ENCODE measurements at places on chromosomes 4 and X.

DNA sequence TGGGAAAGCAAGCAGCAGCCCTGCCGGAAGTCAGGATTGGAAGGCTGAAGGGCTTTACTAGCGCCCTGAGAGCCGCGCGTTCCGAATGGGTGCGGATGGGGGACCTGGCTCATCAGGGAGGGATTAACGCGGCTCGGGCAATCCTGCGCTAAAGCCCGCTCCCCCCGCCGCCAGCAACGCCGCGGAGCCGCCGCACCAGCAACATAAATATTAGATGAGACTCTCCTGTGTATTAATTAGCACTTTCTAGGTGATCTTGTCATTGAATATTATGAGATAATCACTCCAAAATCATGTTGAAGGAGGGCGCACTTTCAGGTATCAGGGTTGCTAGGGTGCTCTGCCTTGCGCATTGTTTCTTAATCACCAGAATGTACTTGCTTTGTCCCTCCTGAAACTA is 357.2 kb upstream of the FAM241A start:
- no peak for DNase-seq

- peak; percentile 9 for DNase-seq
These were observed 806 bp upstream of the CD99L2 start for GRCh38 chrX:150899191-150899757.

DNA sequence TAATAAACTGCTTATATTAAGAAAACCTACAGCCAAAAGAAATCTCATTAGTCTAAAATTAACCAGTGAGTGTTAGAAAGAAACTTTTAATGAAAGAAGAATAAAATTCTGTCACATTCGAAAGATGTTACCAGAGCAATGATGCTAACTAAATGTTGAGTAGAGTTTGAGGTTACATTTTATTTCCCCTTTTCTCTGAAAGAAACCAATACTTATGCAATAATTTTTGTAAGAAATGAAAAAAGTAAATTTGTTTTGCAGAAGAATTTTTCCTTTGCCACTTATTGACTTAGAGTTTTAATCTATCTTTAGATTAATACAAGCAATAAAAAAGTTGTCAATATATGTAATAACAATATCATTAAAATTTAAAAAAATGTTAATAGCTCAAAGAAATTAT is 574.0 kb upstream of the GALNTL6 start:
- no peak for DNase-seq

- DNase-seq, result no peak
These were observed 562.8 kb upstream of the AADAT start for GRCh38 chr4:170652571-170652970.

GRCh38 chr4:19009881-19010280 is 988.3 kb upstream of the LCORL start:
- no peak for DNase-seq

Measured in activated CD4-positive, alpha-beta T cell treated with anti-CD3 and anti-CD28 coated beads, Interleukin-2, amount 50 U/mL, for 1 hour (primary cell).